ENCODE measurements at places on chromosomes 12 and 14.
A peak's percentile ranks its signal among the peaks of the same experiment; 100 is the strongest.

DNA sequence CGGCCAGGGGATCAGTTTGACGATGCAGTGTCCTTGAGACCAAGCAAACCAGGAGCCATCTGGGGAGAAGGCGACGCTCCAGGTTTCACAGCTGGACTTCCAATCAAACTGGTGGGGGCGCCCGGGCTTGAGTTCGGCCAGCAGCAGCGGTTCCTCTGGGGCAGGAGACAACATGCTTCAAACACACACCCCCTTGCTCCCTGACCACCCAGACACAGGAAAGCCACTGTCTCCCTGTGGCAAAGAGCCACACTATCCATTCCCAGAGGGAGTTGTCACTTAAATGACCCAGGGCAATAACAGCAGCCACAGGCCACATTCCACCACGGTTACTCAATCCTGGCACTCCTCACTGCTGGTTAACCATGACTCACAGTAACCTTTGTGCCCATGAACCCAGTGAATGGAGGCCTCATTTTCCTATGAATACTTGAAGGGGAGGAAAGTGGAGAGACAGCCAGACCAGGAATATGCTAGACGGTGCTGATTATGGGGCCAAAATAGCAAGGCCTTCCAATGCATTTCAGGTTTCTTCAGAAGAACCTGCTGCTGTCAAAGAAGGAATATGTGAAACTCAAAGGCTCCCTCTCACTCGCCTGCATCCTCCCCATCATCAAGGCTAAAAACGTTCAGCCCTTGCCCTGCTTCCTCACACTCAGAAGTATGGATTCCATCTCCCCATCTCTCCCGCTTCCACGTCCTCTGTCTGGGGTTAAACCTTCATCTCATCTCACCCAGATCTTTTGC, 8.5 kb downstream of the WSB2 start:
- DNase-seq = peak; percentile 94

GRCh38 chr14:71133296-71133695, 226.0 kb downstream of the PCNX1 start:
- no peak for DNase-seq

GRCh38 chr12:67522222-67522621, 126.3 kb upstream of the DYRK2 start:
- DNase-seq = no peak

DNA sequence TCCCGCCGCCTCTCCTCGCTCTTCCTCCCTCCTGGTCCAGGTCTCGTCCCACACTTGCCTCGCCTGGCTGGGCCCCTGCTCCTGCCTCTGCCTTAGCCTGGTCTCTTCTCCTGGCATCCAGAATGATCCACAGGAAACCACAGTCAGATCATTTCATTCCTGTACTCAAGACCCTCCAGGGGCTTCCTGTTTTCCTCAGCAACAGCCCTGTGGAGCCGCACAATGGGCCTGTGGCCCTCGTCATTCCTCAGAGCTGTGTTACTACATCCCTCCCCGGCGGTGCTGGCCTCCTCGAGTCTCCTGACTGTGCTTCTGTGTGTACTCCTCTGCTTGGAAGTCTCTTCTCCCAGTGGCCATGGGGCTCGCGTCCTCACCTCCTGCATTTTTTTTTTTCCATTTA, 20.1 kb downstream of the ATP6V0A2 start:
- no peak for DNase-seq

DNA sequence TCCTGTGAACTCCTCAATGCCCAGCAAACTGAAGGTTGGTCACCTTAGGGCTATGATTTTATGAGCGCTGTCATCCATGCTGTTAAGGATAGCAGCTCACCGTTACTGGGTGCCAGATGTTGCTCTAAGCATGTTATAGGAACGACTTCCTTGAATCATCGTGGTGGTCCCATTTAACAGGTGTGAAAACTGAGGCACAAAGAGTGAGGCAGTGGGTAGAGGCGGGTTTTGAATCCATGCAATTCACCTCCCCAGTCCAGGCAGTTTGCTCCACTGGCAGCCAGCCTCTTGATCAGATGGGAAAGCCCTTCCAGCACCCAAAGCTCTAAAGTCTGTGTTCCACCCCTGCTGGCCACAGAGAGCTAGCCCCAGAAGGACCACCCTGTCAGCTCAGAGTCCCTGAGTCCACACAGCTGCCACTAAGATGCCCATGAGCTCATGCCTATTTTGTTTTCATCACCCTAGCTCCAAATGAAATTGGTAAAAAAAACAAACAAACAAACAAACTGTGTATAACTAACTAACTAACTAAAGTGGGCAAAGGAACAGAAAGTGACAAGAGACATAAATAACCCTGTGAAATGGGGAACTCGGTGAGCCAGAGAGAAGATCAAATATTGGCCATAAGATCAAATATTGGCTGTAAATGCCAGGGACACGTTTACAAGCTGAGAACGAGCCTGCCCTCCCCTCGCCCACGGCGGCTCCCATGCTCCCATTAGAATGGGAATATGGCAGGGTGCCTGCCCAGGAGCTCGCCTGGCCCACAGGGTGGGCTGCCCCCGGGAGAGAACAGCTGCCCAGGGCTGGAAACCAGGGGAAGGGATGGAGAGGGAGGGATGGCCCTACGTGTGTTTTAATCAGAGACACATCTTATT, 72.3 kb upstream of the RFLNA start:
- no peak for DNase-seq

DNA sequence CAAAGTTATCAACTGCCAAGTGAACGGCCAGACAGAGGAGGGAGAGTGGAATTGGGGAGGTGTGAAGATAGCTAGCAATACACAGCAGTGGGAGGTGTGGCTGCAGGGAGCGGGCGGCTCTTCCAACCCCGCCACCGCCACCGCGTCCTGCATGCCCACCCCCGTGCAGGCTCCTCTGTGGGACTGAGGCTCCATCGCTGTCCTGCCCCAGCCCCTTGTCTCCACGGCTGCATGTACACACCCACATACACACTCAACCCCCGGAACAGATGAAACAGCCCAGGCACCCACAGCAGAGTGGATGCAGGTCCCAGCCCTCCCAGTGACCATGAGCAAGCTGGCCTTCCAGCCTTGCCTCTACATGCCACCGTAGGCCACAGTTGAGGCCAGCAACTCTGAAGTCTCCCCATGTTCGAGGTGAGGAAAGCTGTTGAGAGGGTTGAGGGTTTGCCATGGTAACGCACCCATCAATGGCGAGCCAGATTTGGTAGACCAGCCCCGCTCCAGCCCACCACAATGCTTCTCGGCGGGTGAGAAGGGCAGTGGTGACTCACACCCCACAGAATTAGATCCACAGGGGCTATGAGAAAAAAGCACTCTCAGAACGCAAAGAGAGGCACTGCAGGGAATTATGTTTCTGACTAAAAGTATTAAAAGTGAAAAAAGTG, 39.3 kb downstream of the PITPNM2 start:
- peak; percentile 67 for DNase-seq

- DNase-seq = no peak
Measured at GRCh38 chr14:25011095-25011494, 38.9 kb downstream of the STXBP6 start.

DNA sequence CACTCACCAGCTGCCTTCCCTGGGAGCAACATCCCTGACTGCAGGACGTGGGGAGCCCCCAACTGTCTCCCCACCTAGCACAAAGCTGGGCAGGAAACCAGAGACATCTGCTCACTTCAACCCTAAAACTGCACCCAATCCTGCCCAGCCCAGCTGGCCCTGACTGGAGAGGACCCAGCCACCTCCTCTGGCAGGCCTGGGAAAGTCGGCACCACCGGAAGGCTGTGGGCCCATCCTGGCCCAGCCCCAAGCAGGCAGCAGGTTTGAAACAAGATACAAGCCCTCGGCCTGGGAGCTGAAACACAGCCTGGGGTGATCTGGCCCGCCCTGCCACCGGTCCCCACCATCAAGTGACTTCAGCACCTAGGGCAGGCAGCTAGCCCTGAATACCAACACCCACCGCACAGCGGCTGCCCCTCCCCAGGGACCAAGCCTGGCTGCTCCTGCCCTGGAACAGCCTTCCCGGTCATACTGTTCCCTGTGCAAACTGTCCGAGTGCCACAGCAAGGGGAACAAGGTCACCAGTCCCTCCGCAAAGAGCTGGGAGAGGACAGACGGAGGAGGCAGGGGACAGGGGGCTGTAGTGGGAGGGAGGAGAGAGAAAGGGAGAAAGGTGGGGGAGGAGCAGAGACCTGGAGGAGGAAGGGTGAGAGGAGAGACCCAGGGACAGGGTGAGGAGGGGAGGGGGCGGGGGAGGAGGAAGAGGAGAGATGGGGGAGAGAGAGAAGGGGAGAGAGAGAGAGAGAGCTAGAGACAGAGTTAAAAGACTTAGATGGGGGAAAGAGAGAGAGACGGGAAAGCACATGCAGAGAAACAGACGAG, 115.7 kb downstream of the RFLNA start:
- no peak for DNase-seq

DNA sequence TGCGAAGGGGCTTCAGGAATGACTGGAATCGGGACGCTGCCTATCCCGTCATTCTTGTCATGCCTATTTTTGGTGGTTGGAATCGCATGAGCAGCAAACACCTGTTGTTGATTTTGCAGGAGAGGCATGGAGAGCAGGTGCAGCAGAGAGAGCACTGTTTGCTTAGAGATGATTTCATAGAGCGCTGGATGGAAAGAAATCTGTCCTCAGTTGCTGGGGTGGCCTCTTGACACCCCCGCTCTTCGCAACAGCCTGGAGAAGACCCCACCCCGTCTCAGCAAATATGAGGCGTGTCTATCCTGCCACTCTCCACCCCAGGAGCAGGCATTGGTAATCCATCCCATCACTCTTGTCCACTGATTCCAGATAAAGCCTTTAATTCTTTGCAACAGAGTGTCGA, 19.3 kb upstream of the NCOR2 start:
- DNase-seq = no peak

- DNase-seq = no peak
Measured at GRCh38 chr14:72060917-72061316, 128.7 kb downstream of the RGS6 start.

DNA sequence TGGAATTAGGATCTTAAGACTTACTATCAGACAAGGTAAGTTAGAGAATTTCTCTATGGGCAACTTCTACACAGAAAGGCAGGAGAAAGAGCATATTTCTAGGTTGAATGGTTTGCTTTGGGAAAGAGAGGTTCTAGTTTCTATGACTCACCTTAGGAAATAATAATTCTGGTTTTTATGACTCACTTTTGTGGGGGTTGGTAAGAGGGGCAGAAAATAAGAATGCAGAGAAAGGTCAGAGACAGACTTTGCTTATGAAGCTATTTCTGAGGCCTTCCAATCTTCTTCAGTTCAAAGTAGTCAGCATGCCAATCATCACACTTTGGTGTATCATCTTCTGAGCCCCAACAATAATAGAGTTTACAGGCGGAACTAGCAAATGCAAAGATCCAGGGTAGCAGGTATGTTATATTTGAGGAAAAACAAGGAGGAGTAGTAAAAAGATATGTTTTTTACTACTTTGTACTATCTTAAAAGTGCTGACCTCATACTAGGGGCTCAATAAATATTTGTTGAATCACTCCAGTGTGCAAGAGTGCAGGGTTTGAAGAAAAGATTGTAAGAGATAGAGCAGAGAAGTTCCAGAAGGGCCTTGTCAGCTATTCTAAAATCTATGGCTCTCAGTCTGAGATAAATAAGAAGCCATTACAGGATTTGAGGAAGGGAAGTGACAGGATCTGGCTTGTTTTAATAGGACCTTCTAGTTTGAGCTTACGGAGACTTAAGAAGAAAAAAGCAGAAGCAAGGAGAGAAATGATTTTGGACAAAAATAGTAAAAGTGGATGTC, 56.7 kb upstream of the LRFN5 start:
- DNase-seq = peak; percentile 43

DNA sequence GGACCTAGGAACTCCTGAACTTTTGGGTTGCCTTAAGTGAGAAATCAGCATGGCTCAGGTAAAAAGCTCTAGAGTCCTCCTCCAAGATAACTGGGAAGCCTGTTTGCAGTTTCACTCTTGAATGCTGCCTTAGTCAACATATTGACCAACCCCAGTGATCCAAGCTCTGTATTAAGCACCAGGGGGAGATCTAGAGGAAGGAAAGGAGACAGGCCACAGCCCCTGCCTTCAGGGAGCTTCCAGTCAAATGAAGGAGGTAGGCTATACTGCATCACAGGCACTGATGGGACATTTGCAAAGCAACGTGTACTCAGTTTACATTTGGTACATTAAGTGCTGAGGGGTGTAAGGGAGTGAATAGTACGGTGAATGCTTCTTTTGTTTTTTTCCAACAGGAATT, 1.2 kb upstream of the CSAD start:
- DNase-seq = no peak

DNA sequence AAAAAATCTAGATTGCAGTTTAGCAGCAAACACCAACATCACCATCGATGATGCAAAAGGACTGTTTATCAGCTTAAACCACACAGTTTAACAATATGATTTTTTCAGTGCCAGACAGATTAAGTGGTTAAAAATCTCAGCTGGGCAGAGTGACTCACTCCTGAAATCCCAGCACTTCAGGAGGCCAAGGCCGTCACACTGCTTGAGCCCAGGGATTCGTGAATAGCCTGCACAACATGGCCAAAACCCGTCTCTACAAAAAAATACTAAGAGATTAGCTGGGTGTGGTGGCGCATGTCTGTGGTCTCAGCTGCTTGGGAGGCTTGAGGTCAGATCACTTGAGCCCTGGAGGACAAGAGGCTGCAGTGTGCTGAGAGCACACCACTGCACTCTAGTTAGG, 8.9 kb downstream of the RSRC2 start:
- peak; percentile 92 for DNase-seq

- DNase-seq = peak; percentile 27
Measured at GRCh38 chr12:108337235-108338223, 1.6 kb downstream of the CMKLR1 start.

GRCh38 chr12:73414926-73415325, 1122.7 kb upstream of the ATXN7L3B start:
- no peak for DNase-seq

DNA sequence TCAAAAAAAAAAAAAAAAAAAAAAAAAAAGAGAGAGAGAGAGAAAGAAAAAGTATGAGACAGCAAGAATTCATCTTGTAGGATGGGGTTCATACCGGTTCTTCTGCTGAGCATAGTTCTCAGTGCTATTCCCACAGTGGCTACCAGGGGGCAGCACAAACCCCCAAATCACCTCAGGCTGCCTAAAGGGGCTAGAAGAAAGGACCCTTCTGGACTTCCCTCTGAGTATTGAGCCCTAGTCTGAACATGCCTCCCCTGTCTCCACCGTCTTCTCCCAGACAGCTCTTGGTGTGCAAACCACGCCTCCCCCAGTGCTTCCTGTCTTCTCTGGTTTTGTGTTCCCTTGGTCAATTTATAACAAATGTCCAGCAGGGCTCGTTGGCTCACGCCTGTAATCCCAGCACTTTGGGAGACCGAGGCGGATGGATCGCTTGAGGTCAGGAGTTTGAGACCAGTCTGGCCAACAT, 31.3 kb upstream of the SMUG1 start:
- DNase-seq = peak; percentile 77

Data from fibroblast of skin of scalp (primary cell).